Fibroblast of skin of abdomen (primary cell): ENCODE measurements at places on chromosomes 7 and 10.
A peak's percentile ranks its signal among the peaks of the same experiment; 100 is the strongest.

- DNase-seq, result no peak
These were observed 119.3 kb upstream of the PTN start for GRCh38 chr7:137462847-137463246.

DNA sequence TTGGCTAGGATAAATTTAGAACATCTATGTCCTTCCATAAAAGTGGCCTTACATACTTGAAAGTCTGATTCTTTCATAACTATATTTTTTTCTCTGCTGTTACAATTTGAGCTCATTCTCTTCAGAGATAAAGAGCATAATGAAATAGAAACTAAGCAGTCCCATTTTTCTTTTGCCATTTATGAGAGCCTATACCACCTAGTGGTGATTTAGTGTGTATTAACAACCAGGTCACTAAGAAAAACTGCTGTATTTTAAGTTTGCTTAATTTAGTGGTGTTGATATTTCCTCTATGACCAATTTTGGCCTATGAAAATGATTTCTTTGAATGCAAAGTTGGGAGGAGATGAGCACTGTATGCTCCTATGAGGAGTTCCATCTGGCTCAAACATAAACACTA is 88.7 kb upstream of the ZWINT start:
- DNase-seq, result no peak

- DNase-seq, result no peak
These were observed 159.8 kb downstream of the MAGI2 start for GRCh38 chr7:79293655-79294142.

DNA sequence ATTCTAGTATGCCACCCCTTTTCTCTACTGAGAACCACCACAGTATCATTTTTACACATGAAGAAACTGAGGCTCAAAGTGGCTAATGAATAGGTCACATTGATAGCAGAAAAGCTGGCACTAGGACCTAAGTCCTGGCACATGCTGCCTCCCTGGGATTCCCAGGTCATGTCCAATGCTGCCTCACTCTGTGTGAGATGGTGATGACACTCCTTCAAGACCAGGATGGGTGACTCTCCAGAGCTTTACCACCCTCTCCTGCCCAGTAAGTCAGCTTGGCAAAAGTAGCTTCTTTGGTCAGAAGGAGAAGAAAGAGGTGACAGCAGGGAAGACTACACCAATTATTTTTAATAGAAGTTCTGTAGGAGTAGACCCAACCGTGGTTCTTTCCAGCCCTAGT is 13.3 kb upstream of the AKR1B10 start:
- no peak for DNase-seq

- no peak for DNase-seq
These were observed 197.4 kb downstream of the RNLS start for GRCh38 chr10:88385601-88386203.

DNA sequence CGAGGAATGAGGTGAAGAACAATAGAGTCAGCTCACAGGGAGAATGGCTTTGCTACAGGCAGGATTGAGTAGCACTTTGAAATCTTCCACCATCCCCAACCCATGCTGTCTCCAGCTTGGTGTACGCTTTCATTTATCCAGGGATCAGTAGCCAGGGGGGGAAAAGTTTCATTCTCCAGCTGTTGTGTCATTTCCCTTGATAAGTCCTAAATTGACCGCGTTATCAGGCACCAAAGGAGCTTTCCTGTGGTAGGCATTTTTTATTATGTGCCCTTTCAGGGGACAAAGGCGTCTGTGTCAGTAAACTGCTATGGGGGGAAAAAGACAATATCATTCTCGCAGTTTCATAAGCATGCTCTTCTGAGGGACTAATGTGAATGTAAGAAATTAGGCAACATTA is 106.6 kb upstream of the YAE1 start:
- DNase-seq, result no peak

GRCh38 chr10:101818872-101819633 is 809 bp upstream of the OGA start:
- DNase-seq, result no peak

DNA sequence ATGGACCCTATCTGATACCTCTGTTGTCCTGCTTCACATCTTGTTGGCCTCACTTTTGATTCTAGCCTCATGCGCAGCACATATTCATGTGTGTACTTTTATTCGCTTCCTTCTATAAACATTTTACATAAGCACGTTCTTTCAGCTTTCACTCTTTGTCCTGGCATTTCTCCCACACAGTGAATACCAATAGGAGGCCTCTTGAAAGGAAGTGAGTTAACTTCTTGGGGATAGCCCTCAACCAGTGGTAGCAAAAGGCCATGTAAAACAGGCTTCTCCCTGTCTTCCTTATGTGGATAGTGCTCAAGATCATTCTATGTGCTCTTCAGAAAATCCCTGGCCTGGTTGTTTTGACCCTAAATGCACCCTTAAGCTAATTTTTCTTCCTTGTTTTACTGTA is 633.9 kb upstream of the MBL2 start:
- DNase-seq, result no peak

GRCh38 chr7:9097565-9098060 is 664.2 kb downstream of the NXPH1 start:
- DNase-seq, result peak; percentile 6

- no peak for DNase-seq
These were observed 92.2 kb upstream of the DDC start for GRCh38 chr7:50657341-50657873.

GRCh38 chr7:40194745-40195144 is 59.9 kb downstream of the SUGCT start:
- peak; percentile 69 for DNase-seq
